ENCODE measurements at places on chromosomes 13 and 19. TPM values are rescaled to one million over a fixed set of nuclear protein-coding genes. Genes with fewer than 3 reads are reported as not detected.

Gene ZNF829
- 1.7 TPM for total RNA-seq

Gene SOX1
- not detected for total RNA-seq

Gene CYP4F3
- total RNA-seq: not detected

Gene CFD
- total RNA-seq: not detected

Gene SERPINE3
- total RNA-seq: 0.04 TPM

Gene GAS6
- 213 TPM for total RNA-seq

Data from hair follicular keratinocyte (primary cell).